KBM-7 (cell line): ENCODE measurements at places on chromosomes 4 and X.

DNA sequence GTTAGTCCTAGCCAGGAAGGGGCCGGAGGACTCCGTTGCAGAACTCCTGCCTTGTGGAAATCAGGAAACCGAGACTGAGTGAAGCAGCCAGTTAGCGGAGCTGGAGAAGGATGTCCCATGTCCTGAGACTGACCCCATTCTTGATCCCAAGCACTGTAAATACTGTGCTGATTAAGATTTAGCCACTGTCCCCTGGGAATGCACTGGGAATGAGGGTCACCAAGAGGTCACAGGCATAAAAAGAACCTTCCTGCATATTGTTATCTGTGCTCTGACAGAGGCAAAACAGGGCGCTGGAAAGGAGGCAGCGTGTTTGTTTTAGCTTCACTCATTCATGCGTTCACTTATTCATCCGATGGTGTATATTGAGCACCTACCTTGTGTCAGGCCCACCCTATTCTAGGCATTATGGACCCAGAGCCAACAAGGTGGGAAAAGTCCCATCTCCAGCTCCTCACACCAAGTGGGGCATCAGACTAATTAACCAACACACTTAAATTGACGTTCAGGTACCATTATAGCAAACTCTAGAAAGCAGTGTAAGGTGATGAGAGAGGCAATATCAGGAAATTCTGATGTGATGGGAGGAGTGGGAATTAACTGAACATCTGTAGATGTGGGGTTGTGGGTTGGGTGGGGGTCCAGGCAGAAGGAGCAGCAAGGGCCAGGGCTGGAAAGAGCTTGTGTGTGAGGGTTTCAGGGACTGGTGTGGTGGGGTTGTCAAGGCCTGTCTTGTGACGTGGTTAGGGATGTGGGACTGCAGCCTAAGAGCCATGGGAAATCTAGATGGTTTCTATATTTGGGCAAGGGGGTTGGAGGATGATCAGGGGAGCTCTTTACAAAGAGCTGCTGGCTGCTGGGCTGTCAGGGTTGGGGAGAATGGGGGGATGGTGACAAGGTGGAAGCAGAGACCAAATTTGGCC lies 10.6 kb upstream of the SLC2A9 start:
- DNase-seq: no peak

DNA sequence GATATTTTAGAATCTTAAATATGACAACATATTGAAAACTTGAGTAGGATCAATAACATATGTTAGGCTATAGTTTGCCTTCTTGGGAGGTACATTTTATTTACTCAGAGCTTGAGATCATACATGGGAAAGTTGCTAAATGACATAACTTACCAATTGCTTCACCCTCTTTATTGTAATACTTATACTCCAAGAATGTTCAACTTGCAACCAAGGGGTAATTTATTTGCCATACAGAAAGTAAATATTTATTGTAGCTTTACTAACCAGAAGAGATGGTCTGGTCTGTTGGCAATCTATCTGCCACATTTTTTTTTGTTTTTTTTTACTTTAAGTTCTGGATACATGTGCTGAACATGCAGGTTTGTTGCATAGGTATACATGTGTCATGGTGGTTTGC lies 426.6 kb downstream of the ARHGAP24 start:
- DNase-seq: no peak

GRCh38 chr4:78379991-78380729 lies 171.4 kb upstream of the ANXA3 start:
- DNase-seq: no peak

- DNase-seq: no peak
Measured at GRCh38 chr4:88010966-88011365, 3.5 kb downstream of the PKD2 start.

GRCh38 chr4:33349376-33349775 lies 2629.2 kb downstream of the PCDH7 start:
- DNase-seq: no peak

DNA sequence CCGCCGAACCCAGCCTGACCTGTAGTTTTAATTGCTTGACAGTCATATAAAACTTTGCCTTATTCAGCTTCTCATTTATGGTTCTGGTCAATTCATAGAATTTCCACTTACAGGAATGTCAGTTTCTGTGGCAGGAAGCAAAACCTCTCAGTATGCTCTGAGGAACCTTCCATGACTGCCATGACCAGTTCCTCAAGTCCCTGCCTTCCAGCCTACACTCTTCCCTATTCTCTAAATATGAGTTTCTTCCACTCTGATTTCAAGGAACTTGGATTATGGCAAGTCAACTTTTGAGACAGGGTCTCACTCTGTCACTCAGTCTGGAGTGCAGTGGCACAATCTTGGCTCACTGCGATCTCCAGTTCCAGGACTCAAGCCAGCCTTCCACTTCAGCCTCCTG lies 26.0 kb upstream of the NSUN7 start:
- DNase-seq: no peak

DNA sequence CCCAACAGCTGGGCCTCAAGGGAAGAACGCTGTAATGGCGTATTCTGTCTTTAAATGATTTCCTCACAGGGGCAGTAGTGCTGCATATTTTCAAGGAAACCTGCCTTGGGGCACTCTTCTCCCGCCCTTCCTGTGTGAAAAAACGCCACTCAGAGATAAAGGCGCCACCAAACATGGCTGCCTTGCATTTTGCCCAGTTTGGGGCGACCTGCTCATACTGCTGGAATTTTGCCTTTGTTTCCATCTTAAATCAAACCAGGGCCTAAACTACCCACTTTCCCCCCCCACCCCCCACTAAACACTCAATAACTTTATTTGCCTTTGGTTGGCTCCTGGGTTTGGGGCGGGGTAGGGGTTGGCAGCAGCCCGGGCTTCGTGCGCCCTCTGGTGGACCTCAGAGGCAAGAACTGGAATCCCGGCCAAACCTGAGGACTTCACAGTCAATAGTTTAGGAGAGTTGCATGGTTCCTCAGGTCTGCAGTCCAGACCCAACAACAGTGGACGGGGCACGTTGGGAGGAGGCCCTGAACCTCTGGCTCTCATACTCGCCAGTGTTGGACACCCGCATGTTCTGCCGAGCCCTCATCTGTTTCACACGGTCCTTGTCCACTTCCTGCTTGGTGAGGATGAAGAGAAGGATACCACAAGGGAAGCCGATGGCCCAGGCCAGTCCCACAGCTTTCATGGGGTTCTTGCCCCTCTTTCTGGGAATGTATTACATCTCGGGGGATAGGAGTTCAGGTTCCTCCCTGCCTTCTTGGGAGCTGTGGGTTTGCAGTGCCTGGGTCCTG lies 220.1 kb upstream of the STK26 start:
- DNase-seq: no peak

GRCh38 chr4:88803600-88804096 lies 106.0 kb upstream of the NAP1L5 start:
- peak; percentile 51 for DNase-seq

DNA sequence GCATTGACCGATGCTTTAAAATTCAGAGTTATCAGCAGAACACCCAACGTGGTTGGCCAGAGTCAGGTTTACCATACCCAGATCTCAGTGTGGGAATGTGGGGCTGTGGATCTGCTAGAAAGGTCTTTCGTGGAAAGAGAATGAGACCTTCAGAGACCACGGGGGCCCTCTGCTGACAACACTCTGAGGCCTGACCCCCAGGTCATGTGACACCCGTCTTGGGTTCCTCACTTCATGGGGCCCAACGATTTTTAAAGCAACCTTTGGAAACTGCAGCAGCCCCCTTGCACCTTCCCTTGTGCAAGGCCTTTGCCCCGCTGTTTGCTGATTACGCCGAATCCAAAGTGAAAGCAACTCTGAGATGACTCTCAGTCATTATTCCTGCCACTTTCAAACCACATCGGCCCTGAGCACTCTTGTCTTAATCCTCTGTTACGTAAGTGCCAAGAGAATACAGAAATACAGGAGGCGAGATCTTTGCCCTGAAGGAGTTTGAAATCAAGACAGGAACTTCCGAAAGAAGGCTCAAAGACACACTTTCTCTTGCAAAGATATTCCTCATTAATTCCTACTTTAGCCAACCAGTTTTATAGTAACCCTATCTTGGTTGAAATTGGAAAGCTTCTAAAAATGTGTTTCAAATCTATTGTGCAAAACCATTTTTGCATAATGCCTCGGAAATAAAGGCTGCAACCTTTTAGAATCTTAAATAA lies 88.3 kb downstream of the EVC2 start:
- no peak for DNase-seq

- DNase-seq: no peak
Measured at GRCh38 chr4:6576932-6577331, 1.9 kb downstream of the MAN2B2 start.

DNA sequence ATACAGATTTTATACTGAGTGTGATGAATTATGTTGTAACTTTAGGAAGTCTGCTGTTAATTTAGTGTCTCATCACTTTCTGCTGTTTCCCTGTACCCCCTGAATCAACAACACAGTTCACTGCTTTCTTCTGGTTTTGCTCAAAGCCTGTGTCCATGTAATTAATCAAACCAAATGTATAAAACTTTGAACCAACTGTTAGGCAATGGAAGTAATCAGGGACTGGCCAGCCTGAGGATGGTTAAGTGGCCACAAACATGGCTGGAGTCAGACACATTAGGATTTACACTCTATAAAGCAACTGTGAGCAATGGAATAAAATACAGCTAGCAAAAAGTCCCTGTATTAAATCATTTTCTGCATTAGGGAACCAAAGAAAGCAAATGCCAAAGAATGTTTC lies 42.6 kb downstream of the CXCL1 start:
- DNase-seq: no peak

DNA sequence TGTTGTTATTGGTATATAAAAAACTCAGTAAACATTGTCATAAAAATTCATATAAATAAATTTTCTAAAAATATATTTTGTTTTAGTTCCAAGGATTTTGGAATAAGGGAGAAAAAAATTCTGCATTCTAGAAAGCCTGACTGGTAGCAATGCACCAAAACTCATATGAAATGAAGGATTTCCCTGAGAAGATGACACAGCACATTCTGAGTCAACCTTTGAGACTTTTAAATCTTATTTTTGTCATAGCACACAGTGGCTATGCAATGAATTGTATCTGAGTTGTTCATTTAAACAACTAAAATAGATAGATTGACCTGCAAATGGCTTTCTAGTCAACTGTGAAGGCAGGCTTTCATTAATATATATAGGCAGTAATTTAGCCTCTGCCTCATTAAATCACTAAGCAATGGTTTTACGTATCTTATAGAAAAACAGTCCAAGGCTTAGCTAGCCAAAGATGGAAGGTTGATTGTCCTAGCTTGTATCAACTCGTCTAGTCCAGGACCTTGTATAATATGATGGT lies 239.1 kb upstream of the NEIL3 start:
- DNase-seq: no peak
